Sigmoid colon (tissue), 7 donors: ENCODE measurements at places on chromosomes 4 and X.

DNA sequence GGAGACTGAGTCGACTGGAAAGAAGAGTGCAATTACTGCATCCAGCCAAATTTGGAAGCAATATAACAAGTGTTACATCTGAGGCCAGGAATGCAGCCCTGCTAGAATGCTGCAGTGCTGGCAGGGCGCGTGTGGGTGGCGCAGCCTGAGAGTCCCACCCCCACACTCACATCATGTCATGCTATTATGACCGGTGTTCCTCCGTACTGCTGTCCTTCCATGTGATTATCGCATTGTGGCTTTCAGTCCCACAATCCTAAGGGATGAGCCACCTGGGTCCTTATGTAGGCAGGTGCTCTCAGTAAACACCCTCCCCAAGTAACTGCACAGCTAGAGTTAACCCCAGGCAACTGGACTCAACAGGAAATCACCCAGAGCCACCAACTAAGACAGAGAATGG, 122.6 kb upstream of the CPEB2 start:
- DNase-seq, result no peak

- no peak for DNase-seq
Measured at GRCh38 chr4:43993196-43993902, 455.3 kb downstream of the KCTD8 start.

GRCh38 chrX:1205681-1206611, 6.5 kb downstream of the CRLF2 start:
- DNase-seq, result peak; percentile 13

- no peak for DNase-seq
Measured at GRCh38 chrX:19746919-19747651, 140.3 kb downstream of the SH3KBP1 start.

DNA sequence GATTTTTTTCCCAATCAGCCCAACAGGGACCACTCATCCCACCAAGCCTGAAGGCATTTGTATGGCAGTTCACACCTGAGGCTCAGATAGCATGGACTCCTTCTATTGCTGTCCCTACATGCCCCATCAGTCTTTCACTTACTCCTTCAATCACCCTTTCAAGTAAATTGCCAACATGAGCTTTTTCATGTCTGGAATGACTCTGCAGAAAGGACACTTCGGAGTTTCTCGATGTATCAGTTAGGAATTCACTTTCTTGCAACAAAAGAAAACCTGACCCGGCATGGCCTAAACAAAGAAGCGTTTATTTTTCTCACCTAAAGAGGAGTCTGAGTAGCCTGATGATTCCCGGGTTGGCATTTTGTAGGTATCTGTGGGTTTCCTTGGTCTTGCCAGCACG, 38.6 kb downstream of the RXFP1 start:
- DNase-seq, result no peak

- no peak for DNase-seq
Measured at GRCh38 chr4:183374950-183375555, 52.8 kb upstream of the CLDN24 start.

DNA sequence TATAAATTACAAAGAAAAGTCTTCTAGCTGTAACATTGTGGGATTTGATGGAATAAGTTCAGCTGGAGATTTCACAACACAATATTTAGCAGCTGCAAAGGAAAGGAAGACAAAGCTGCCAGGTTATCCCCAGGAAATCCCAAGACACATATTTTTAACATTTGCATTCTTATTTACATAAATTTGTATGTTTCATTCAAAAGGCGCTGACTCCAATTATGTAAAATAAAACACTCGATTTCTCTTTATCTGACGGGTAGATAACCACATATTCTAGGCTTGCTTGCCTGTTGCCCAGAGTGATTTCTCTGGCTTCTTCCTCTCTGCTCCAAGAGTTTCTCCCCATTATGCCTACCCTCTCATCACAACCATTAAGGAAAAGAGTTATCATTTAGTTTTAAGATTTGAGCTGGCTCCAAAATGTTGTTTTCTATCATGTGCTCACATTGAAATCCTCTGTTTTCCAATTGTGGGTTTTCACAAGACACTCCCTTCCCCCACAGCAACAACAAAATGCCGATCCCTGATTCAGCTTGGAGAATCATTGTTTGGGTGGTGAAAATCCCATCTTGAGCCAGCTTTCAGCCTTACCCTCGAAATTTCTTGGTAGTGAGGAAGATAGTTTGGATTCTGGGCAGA, 128.2 kb upstream of the RASGEF1B start:
- no peak for DNase-seq

GRCh38 chrX:46036508-46036907, 508.7 kb downstream of the ZNF674 start:
- no peak for DNase-seq

- no peak for DNase-seq
Measured at GRCh38 chr4:37644962-37645361, 41.2 kb downstream of the RELL1 start.

- no peak for DNase-seq
Measured at GRCh38 chr4:147828331-147828905, 96.5 kb downstream of the ARHGAP10 start.

GRCh38 chr4:148292686-148293085, 149.5 kb downstream of the NR3C2 start:
- DNase-seq, result no peak

GRCh38 chr4:4849524-4850193, 9.8 kb upstream of the MSX1 start:
- DNase-seq, result peak; percentile 56
